ENCODE measurements at places on chromosomes 7 and 10. TPM values are rescaled to one million over a fixed set of nuclear protein-coding genes. Genes with fewer than 3 reads are reported as not detected.
A peak's percentile ranks its signal among the peaks of the same experiment; 100 is the strongest.

Gene NME8
- total RNA-seq: not detected

Gene TCF7L2
- 25.1 TPM for total RNA-seq

DNA sequence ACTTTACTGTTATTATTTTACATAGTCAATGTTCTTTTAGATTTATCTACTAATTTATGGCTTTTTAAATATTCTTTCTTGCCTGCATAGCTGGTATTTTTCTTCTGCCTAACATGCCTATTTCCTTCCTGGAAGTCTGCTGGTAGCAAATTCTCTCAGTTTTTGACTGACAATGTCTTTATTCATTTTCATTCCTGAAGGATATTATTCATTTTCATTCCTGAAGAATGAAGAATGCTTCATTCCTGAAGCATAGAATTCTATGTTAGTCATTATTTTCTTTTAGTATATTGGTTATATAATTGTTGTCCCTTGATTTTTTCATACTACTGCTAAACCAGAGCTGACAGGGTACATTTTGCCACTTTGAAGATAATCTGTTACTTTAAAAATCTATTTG lies 41.8 kb downstream of the TMEM168 start:
- no peak for DNase-seq
- H3K4me1 ChIP-seq: peaks cover 6% of the 10 kb centered on the region
- no peak overlapping the region for H3K4me3 ChIP-seq
- no peaks in the 10 kb centered on the region for H3K27me3 ChIP-seq
- H3K36me3 ChIP-seq: no peaks in the 10 kb centered on the region
- no peak overlapping the region for H3K27ac ChIP-seq

DNA sequence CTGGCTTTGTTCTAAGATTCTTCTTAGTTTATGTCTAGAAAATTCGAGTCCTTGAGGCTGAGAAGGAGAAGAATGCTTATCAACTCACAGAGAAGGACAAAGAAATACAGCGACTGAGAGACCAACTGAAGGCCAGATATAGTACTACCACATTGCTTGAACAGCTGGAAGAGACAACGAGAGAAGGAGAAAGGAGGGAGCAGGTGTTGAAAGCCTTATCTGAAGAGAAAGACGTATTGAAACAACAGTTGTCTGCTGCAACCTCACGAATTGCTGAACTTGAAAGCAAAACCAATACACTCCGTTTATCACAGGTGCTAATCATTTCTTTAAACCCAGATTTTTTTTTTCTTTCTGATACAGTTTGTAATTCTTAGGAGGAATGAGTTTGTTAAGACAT lies 6.7 kb downstream of the CEP55 start:
- no peaks in the 10 kb centered on the region for H3K27me3 ChIP-seq
- DNase-seq: no peak
- H3K4me3 ChIP-seq: no peak overlapping the region
- peaks cover 11% of the 10 kb centered on the region for H3K4me1 ChIP-seq
- H3K27ac ChIP-seq: no peak overlapping the region
- peaks cover 7% of the 10 kb centered on the region for H3K36me3 ChIP-seq

DNA sequence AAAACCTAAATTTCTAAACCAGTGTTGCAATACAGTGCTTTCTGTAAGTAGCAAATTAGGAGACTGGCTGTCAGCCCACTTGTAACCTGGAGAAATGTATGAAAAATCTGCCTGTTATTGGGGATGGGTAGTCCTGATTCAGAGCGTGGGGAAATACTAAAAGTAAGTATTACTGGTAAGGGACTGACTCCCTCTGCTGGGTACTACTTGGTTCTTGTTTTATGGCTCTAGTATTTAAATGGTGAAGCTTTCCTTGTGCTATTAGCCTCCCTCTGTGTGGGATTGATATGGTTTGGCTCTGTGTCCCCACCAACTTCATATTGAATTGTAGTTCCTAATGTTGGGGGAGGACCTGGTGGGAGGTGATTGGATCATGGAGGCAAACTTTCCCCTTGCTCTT lies 886.1 kb downstream of the SORCS1 start:
- H3K36me3 ChIP-seq: no peaks in the 10 kb centered on the region
- no peaks in the 10 kb centered on the region for H3K27me3 ChIP-seq
- no peak overlapping the region for H3K4me3 ChIP-seq
- DNase-seq: no peak

- DNase-seq: no peak
- H3K4me1 ChIP-seq: peaks cover 72% of the 10 kb centered on the region
- peak overlapping the region; percentile 8 for H3K4me3 ChIP-seq
- no peaks in the 10 kb centered on the region for H3K27me3 ChIP-seq
Measured at GRCh38 chr7:130397051-130397757, 16.9 kb downstream of the CPA1 start.

GRCh38 chr10:26738301-26738911 lies 40.9 kb downstream of the PDSS1 start:
- no peaks in the 10 kb centered on the region for H3K27me3 ChIP-seq
- peaks cover 10% of the 10 kb centered on the region for H3K4me1 ChIP-seq
- H3K4me3 ChIP-seq: no peak overlapping the region
- H3K36me3 ChIP-seq: peaks cover 30% of the 10 kb centered on the region

DNA sequence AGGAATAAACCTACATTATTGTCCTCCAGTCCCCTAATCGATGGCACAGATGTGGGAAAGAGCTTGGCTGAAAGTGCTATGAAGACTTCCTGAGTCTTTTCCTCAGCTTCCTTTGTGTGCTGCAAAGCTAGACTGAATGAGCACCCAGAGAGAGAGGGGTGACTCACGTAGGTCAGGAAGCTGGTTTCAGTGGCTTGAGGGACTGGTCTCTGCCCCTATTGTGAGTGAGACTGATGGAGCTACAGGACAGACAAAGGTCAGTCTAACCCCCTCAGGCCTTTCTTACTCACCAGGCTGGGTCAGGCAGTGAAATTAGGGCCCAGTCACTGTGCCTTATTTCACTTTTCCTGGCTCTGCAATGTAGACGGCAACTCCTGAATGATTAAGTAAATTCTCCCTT lies 171.1 kb upstream of the GRB10 start:
- no peak overlapping the region for H3K27ac ChIP-seq
- no peaks in the 10 kb centered on the region for H3K36me3 ChIP-seq
- peaks cover 11% of the 10 kb centered on the region for H3K4me1 ChIP-seq
- no peak for DNase-seq

GRCh38 chr10:45452743-45453452 lies 78.9 kb downstream of the ALOX5 start:
- no peaks in the 10 kb centered on the region for H3K4me1 ChIP-seq
- peak overlapping the region; percentile 55 for H3K27ac ChIP-seq
- H3K36me3 ChIP-seq: peaks cover 4% of the 10 kb centered on the region
- no peaks in the 10 kb centered on the region for H3K27me3 ChIP-seq
- DNase-seq: no peak
- H3K4me3 ChIP-seq: no peak overlapping the region

DNA sequence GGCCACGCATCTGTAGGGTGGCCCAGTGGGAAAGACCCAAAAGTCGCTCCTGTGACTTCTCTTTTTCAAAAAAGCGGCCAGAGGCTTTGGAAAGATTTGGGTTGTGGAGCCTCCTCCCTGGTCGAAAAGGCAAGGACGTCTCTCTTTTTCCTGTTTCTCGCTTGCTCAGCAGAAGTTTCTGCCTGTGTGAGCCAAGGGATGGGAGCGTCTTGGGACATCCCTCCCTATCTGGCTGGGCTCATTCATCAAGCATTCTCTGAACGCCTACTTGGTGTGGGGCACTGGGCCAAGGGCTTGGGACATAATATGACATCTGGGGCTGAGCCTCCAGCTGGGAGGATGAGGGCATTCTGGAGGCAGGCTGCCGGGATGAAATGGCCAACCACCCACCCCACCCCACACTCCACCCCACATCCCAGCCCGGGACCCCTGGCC lies 120.9 kb downstream of the C10orf105 start:
- no peak overlapping the region for H3K27ac ChIP-seq
- H3K27me3 ChIP-seq: peaks cover 3% of the 10 kb centered on the region
- no peaks in the 10 kb centered on the region for H3K36me3 ChIP-seq
- H3K4me3 ChIP-seq: no peak overlapping the region
- H3K4me1 ChIP-seq: peaks cover 26% of the 10 kb centered on the region

All from type B pancreatic cell (in vitro differentiated cells).